ENCODE measurements at places on chromosomes 4 and X. TPM values are rescaled to one million over a fixed set of nuclear protein-coding genes. Genes with fewer than 3 reads are reported as not detected.

The TMEM154 gene
- total RNA-seq, result 10.2 TPM

The AKAP14 gene
- not detected for total RNA-seq

The NAA11 gene
- not detected for total RNA-seq

The SLC2A9 gene
- 0.22 TPM for total RNA-seq

The STBD1 gene
- 2.9 TPM for total RNA-seq

The ITGB1BP2 gene
- total RNA-seq, result 3.1 TPM
